ENCODE measurements at places on chromosomes 4 and X.

DNA sequence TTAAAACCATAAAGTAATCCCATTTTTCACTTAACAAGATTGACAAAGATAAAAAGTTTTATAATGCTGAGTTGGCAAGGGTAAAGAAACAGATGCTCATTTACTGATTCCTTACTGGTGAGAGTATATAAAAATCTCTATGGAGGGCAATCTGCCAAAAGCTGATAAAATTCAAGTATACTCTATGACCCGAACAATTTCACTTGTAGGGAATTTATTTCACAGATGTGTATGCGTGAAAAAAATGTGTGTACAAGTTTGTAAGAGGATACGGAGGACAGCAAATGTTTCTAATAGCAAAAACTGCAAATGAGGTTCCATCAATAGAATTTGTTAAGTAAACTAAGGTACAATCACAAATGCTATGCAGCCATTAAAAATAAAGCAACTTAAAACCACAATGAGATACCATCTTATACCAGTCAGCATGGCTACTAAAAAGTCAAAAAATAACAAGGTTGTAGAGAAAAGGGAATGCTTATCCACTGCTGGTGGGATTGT is 23.4 kb downstream of the DHX15 start:
- DNase-seq: no peak

DNA sequence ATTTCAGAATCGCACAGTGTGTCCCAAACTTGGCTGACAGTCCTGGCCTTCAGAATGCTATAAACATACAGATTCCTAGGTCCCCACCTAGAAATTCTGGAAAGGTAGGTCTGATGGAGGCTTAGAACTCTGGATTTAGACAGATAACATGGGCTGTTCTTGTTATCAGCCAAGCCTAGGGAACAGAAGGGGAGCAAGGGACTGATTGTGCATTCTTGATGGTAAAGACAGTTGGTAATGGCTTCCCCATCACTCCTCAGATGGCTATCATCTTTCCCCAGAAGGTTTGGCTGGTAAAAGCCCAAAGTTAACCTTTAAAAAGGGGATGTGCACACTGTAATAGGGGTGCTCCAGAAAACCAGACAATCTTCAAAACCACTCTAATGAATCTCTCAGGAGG is 35.7 kb downstream of the DIPK2B start:
- DNase-seq: no peak

DNA sequence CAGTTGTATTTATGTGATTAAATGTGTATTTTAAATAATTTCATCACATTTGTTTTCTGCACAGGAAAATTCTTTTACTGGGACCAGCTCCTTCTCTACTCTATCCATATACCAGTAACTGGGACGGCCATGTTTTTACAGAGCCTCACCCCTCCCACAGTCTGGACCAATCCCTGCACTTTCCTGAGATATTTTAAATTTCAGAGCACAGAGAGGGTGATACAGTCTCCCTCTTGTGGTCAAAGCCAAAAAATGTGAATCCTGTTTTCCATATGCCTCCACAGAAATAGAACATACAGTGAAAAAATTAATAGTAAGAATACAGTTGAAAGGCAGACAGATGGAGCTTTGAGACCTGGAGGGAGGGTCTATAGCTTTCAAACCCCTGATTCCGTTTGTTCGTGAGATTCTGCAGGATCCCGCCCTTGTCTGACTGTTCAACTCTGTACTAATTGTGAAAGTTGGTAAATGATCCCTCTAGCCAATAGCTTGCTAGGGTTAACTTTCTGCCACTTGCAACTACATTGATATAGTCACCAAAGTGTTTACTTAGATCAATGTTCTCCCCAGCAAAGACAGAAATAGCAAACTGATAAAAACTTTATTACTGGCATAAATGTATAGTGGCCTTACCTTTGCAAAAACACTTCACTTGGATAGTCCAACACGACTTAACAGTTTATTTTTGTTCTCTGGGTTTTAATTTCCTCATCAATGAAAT is 172.2 kb downstream of the PPARGC1A start:
- DNase-seq: no peak

GRCh38 chrX:20654596-20655106 is 387.9 kb upstream of the RPS6KA3 start:
- no peak for DNase-seq

- DNase-seq: no peak
Measured at GRCh38 chrX:72120837-72121236, 10.9 kb downstream of the RTL5 start.

GRCh38 chr4:124426279-124426678 is 286.3 kb downstream of the ANKRD50 start:
- no peak for DNase-seq

GRCh38 chrX:30822764-30823163 is 66.3 kb downstream of the TAB3 start:
- DNase-seq: no peak

Measured in CD4-positive, alpha-beta T cell treated with Interleukin-6 for 4 hours (primary cell).